ENCODE measurements at places on chromosomes 7 and 10.

DNA sequence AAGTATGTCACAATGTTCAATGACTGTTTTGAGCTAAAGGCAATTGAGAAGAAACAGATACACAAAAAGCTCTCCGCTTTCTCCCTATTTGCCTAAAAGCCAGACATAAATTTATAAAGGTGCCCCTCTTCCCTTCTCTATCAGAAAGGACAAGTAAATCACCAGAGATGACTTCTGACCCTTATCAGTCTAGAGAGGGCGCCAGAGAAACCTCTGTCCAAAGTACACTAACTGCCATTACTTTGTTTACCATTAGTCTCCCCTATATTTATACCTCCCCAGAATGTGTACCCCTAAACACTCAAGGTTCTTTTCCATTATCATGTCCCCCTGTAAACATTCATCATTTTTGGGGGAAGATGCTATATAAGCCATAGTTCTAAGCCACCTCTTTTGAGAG lies 49.3 kb downstream of the TPK1 start:
- DNase-seq, result no peak

DNA sequence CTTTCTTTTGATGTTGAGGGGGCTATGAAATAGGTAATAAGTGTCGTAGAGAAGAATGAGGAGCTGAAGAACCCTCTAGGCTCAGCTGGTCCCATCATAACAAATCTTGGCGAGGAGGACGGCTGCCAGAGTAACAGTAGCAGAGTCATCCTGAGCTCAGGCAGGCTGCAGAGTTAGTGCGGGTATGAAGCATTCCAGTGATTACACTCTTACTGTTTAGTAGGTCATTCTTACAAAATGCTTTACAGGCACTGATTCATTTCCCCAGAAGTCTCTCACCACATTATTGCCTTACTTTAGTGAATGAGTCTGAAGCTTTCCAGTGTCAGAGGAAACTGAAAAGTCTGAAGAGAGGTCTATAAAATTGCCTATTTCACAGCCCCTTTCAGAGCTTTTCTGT lies 43.9 kb upstream of the GPR158 start:
- DNase-seq, result no peak

- peak; percentile 91 for DNase-seq
Measured at GRCh38 chr7:137354396-137354795, 10.9 kb upstream of the PTN start.

DNA sequence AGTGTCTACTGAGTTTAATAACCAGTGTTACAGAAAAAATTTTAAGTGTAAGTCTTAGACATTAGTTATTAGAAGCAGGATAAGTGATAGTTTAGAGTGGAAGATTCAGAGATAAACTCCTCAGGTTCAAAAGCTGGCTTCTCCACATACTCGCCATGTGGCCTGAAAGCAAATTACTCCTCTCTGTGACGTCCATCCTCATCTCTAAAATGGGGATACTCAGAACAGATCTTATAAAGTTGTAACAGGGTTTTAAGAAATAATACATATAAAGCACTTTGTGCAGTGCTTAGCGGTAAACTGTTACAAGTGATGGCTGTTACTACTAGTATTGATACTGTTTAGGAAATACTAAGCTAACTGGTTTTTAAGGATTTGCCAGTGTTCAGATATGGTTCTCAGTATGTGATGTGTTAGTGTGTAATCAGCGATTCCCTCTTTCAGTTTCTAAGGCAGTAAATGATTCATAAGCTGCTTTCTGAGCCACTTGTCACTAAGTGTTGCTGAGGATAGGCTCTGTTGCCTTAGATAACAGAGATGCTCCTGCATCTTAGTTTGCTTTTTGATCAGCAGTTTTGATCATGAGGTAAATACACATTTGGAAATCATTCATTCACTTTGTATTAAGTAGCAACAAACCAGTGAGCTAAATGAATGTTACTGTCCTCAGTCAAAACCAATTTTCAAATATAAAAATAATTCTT lies 58.7 kb downstream of the CYP51A1 start:
- DNase-seq, result no peak

- no peak for DNase-seq
Measured at GRCh38 chr10:122460891-122461293, 461 bp upstream of the HTRA1 start.

- no peak for DNase-seq
Measured at GRCh38 chr10:4835494-4835918, 9.5 kb downstream of the AKR1E2 start.

DNA sequence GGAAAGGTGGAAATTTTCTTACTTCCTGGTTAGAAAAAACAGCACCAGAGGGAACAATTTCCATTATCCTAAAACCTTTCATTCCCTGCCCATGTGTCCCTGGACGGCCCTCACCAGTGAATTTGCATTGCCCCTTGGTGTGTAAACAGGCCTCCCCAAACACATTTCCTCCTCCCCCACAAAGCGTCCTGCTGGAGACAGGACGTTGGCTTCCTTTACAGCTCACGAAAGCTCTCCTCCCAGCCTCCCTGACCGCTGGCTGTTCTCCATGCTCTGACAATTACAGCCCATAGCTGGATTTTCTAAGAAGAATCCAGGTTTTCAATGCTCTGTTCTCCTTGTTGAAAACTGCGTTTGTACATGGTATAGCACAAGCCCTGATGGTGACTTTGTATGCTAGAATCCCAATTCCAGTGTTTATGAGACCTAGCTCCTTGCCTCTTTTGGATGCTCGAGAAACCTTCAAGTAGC lies 724.2 kb upstream of the CELF2 start:
- DNase-seq, result no peak

DNA sequence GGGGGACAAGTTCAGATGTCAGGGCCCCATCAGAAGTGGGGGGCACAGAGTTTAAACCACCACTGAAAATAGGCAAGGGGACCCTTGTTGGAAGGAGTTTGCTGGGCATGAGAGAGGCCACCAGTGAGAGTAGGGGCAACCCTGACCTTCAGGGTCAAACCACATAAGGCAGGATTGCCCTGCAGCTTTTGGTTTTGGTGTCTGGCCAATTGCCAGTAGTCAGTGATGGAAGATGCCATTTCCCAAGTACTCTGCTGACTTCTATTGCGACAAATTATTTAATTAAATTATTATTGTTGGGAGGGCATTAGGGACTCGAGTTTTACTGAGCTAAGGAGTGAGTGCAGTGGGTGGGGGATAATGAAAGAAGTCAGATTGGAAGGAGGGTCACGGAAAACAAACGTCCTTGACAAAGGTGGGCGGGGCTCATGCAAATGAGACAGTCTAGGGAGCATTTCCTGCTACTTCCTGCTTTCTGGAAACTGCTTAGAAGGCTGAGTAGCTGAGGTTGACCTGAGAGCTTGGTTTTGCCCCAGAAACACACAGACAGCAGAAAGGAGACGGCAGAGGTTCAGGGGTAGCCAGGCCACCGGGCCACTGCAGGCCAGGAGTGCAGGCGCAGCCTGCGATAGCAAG lies 74.2 kb upstream of the ANLN start:
- DNase-seq, result no peak

All from COR-L47 (cell line).